Inflammatory macrophage (primary cell): ENCODE measurements at places on chromosomes 16 and 17.

- no peak for DNase-seq
Measured at GRCh38 chr16:86878236-86879080, 300.1 kb downstream of the FOXL1 start.

GRCh38 chr16:30491744-30492308 is 19.3 kb downstream of the ITGAL start:
- peak; percentile 31 for DNase-seq

DNA sequence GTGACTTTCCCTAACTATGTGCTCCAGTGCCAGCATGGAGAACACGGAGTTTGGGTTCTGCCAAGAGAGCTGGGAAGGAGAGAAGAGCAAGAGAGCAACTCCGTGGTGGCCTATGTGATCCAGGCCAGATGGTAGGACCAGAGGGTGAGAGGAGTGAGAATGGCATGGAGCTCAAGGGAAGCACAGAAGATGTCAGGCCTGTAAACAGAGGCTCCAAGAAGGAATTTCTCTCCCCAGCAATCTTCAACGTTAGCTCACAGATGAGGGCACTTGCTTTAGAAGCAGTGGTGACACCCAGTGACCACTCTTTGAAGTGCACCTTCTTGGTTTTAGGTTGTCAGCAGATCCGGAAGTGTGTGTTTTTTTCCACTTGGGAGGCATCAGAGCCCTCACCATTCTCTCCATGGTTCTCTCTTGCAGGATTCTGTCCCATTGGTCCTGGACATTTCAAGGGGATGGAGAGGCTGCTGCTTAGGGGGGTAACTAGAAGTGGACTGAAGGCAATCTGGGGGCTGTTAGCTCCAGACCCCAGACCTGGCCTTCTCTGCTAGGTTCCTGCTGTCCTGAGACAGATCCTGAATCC is 18.1 kb upstream of the TMEM98 start:
- peak; percentile 81 for DNase-seq

GRCh38 chr16:57036945-57037344 is 47.6 kb downstream of the NLRC5 start:
- no peak for DNase-seq

DNA sequence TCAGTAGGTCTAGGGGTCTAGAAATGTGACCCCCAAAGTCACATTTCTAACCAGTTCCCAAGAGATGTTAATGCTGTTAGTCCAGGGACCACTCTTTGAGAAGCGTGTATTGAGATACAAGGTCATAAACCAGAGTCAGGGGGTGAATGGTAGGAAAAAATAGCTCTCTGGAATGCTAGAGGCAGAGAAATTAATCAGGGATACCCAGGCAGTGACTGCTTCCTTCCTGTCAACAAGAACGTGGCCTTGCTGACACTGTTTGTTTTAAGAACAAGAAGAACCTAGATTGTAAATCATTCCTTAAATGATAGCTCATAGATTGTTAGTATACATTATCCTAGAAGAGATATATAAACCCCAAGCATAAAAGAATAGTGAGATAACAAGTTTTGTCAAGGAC is 43.8 kb downstream of the PITPNM3 start:
- no peak for DNase-seq

DNA sequence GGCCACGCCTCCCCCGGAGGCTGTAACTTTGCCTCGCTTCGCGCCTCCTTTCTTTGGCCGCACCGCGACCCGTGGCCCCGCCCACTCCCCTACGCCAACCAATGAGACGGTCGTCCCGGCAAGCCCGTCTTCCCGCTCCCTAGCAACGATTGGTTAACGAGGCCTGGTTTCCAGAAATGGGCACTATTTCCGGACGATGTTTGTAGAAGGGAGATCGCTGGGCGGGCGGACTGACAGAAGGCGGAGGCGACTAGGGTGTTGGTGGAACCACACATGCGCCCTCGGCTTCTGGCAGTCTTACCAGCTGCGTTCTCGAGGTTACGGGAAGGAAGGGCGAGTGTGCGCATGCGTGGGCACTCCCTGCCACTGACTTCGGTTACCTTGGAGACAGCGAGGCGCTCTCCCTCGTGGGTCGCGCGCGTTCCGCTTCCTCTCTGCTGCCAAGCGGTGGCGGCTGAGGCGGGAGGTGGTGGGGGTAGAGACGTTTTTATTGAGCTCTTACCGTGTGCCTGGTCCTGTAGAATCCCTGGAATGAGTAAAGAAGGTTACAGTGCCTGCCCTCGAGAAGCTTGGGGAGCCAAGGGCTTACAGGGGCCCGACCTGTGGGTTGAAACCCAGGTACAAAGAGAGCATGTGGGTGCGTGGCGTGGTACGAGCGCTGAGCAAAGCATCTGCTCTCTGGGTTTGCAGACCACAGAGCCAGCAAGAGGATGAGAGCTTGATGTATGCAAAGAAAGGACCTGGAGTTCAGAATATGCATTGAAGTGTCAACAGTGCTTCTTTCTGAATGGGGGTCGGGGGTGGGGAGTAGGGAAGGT is 500 bp upstream of the MAP3K14 start:
- DNase-seq, result peak; percentile 100

GRCh38 chr17:7019839-7020519 is 2.9 kb upstream of the BCL6B start:
- DNase-seq, result no peak

DNA sequence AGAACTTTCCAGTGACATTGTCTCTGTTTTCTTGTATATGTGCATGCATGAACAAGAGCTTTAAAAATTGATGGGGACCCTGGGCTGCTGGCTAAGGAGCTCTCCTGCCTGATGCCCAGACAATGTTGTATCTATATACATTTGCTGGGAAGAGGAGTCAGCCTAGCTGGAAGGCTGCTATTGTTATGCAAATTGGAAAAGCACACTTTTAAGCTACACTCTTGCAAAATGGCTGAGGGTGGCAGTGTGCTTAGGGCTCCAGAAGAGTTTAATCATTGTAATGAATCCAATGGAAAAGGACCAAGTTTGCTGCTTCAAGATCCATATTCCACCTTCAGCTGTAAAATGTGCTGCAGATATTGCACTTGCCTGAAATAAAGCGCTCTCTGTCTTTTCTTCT is 171.8 kb downstream of the PRKCA start:
- DNase-seq, result no peak

DNA sequence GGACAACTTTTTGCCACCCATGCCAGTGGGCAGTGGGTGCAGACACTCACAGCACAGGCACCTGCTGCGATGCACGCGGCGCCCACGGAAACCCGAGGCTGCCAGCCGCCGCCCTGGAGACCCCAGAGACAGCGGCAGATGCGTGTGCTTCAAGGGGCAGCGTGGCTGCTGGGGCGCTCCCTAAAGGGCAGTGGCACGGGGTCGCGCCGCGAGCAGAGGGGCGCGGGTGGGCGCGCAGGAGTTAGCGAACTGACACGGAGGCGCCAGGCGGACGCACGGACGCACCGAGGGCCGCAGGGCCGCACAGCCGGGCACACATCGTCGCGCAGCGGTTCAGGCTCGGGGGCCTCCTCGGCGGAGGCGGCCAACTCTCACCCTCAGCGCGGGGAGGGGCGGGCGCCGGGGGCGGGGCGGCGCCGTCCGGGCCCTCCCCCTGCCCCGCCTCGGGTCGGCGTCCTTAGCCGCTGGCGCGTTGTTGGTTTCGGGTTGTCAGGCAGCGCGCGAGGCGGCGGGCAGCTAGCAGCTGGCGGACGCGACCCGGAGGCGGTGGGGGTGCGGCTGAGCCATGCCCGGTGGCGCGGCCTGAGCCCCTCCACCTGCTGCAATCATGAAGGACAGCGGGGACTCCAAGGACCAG is at the start of gene KIF19:
TSS of gene KIF19 (plus strand) at position 484 of the 637 bp plus-strand sequence. CDS start at position 608, 124 bp downstream.
- DNase-seq, result peak; percentile 22

DNA sequence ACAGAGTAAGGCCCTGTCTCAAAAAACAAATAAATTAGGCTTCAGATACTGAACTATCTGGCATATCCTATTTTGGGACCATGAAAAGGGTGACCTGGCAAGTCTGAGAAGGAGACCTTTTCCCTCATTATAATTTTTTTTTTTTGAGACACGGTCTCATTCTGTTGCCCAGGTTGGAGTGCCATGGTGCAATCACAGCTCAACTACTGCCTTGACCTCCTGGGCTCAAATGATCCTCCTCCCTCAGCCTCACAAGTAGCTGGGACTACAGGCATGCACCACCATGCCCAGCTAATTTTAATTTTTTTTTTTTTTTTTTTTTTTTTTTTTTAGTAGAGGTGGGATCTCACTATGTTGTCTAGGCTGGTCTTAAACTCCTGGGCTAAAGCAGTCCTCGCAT is 37.3 kb downstream of the PLCG2 start:
- no peak for DNase-seq

DNA sequence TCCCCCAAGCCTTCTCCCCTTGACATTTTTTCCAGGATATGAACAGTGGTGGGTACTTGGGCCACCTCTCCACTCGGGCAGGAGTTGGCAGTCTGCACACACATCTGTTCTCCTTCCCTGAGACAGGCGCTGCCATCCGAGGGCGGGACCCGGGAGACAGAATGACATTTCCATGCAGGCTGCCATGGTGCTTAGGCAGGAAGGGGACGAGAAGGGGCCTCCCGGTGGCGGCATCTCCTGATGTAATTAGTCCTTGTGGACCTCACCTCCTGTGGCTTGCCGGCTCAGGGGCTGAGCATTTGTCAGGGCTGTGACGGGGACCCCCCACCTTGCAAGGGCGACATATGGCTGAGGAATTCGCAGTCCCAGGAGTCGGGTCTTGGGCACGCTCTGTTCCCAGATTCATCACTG is 197.2 kb downstream of the FOXL1 start:
- DNase-seq, result no peak

DNA sequence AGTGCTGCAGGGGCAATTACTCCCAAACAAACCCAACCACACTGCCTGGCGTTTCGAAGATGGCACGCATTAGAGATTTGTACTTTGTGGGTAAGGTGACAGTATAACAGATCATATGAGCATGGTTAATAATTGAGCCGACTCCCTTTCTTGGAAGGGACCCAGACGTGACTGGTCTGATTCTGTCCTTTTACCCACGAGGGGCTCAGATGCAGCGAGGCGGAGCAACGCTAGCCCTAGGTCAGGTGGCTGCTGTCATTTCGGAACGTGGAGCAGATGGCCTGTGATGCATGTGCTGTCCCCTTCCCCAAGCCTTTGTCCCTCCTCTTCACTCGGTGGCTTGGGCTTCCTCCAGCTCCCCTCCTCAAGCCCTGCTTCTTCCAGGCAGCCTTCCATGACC is 84.2 kb downstream of the SNX29 start:
- no peak for DNase-seq

DNA sequence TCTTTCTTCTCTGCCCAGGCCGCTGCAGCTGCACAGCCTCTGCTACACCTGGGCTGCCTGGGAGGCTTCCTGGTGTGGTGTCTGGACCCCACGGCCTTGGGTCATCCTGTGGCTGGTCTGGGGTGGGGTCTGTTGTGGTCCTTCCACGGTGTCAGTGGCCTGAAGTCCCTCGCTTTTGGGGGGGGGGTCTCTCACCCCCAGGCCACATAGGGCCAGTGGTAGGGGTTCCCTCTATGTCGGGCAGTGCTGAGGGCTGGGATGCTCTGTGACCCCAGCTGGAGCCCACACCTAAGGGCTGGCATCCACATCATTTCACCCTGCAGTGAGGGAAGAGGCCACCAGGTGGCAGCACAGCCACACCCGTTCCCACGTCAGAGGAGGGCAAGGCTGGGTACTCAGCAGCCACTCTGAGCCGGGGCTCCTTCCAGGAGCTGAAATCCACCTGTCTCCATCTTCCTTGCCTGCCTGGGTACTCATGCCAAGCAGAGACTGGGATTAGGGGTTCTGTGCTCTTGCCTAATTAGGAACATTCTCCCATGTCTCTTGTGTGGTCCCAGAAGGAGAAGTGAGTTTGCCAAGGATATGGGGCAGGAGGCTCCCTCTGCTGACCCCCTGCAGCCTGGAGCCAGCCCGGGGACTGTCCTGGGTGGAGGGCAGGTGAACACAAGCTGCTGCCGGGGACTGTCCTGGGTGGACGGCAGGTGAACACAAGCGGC is 13.0 kb downstream of the ENGASE start:
- DNase-seq, result peak; percentile 52

DNA sequence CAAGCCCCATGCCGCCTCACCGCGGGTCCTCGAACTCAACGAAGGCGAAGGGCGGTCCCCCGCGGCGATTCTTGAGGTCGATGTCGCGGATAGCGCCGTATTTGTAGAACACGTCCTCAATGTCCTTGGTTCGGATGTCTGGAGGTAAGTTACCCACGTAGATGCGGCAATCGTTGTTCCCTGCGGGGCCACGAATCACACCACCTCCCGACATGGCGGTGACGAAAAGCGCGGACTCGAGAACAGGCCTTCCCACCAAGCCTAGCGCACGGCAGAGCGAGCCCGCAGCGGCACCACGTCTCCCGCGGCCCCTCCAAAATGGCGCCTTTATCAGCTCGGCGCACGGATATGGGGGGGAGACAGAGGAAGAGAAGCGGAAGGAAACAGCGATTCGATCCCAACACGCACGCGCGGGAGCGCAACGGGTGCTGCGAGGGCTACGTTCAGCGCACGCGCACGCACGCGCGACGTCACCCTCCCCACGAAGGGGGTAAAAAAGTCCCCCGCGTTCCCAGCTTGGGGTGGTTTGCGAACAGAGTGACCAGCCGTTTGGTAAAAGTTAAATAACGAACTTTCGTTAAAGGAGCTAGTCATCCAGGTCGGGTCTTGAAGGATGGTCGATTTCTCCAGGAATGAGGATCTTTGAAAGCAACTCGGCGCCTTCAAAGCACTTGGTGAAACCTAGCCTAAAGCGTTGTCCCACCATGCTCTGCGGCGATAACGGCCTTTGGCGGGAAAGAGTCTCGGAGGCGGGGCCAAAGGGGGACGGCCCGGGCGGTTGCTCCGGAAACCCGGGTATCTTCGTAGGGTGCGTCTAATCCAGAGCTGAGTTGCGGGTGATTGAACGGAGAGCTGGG is at the start of gene SRSF1:
TSS of gene SRSF1 (minus strand) at position 323 of the 857 bp plus-strand sequence. CDS start at position 214, 109 bp downstream.
- DNase-seq, result peak; percentile 99

DNA sequence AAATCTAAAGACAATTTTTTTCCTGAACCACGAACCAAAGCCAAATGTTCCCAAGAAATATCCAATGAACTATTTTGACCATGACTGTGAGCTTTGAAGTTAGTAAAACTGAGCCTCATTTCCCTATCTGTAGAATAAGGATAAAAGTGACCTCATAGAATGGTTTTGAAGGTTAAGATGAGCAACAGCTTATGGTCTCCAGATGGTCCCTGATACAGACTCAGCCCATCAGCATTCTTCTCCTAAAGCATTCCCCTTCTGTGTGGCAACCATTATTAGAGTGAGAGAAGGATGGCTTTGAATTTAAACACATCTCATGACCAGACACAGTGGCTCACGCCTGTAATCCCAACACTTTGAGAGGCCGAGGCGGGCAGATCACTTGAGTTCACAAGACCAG is 70.1 kb downstream of the COPRS start:
- DNase-seq, result no peak

- DNase-seq, result no peak
Measured at GRCh38 chr16:48430890-48431289, 45.7 kb upstream of the SIAH1 start.

DNA sequence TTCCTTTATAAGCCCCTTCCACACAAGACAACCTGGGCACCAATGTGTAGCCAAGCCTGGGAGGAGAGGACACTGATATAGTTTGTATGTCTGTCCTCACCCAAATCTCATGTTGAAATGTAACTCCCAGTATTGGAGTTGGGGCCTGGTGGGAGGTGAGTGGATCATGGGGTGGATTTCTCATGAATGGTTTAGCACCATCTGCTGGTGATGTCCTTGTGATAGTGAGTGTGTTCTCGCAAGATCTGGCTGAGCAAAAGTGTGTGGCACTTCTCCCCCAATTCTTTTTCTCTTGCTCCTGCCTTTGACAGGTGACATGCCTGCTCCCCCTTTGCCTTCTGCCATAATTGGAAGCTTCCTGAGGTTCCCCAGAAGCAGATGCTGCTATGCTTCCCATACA is 135.8 kb downstream of the USP31 start:
- DNase-seq, result no peak
